Karpas-422 (cell line): ENCODE measurements at places on chromosomes 4 and X.

- H3K4me3 ChIP-seq: no peak overlapping the region
- no peaks in the 10 kb centered on the region for H3K4me1 ChIP-seq
These were observed 423.6 kb downstream of the ANKRD50 start for GRCh38 chr4:124288706-124289486.

DNA sequence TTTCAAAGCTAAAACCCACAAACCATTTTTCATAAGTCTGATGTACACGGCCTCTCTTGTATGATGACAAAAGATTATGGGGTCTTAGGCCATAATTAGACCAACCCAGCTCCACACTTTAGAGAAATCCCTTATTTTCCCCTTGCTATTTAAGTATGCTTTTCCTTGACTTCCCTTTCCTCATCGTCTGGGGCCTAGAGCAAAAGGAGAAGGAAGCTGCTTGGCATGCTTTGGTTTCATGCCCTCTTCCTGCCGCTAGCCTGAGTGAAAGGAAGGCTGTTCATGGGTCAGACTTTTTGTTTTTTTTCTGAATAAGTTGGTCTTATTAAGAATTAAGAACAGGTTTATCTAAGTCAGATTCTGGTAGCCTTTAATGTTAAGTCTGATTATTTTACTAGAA lies 10.6 kb upstream of the RASGEF1B start:
- no peaks in the 10 kb centered on the region for H3K36me3 ChIP-seq
- H3K27ac ChIP-seq: no peak overlapping the region
- H3K4me1 ChIP-seq: no peaks in the 10 kb centered on the region
- H3K4me3 ChIP-seq: no peak overlapping the region
- H3K27me3 ChIP-seq: no peaks in the 10 kb centered on the region

DNA sequence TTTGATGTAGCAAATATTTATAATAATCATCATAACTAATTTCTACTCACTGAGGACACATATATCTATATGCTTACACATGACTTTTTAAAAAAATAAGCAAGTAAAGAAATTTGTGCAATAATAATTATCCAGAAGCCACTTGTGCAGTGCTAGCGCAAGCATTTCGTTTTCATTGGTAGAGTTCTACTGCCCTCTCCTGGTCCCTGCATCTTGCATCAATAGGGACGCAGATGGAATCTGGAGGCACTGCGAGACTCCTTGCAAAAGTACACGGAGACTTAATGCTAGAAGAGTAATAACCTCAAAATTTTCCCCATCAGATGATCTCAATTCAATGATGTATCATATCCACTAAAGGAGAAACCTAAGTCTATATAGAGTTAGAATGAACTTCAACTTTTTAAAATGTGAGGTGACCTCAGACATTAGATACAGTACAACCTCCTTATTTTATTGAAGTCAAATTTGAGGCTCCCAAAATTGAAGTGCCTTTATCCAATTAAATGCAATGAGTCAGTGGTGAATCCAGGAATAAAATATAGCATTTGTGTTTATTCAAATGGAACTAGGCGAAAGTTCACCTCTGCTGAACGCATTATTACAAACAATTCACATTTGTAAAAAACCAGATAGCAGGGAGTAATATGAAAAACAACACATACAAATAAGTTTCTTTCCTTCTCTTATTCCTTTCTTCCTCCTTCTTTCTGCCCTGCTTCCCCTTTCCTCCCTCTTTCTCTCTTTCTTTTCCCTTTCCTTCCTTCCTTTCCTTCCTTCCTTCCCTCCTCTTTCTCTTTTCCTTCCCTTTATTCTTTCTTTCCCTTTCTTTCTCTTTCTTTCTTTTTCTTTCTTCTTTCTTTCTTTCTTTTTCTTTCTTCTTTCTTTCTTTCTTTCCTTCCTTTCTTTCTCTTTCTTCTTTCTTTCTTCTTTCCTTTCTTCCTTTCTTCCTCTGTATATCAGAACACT lies 450.0 kb downstream of the ANKRD50 start:
- H3K27ac ChIP-seq: no peak overlapping the region
- peak; percentile 86 for DNase-seq

DNA sequence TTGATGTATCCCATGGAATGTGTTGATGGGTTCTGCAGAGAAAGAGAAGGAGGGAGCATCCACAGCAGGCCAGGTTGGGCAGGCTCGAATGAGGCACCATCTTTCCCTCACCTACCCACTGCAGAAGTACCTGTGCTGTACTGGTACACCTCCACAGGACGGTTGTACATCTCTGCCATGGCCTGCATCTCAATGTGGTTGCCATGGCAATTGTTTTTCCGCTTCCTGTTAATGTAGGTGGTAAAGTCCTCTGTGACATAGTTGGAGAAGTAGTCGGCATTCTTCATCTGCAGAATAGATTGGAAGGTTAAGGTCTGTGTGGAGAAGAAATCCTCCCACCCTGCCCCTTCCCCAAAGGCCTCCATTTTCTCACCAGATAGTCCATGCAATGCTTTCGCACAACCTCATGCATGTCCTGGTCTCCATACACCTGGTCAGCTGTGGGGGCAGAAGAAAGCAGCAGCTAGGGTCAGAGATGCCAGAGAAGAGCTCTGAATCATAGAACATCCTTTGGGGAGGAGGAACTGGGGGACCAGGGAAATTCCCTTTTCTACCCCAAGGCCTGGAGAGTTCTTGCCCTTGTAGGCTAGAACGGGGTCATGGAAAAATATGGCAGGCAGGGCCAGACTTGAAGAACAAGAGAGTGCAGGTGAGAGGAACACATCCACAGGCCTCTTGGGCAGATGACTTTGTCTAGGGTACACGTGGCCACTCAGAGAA lies 15.9 kb upstream of the PIM2 start:
- peaks cover 6% of the 10 kb centered on the region; the same call in 1 of the 2 replicates for H3K36me3 ChIP-seq
- peaks cover 27% of the 10 kb centered on the region for H3K4me1 ChIP-seq
- H3K27me3 ChIP-seq: no peaks in the 10 kb centered on the region
- no peak overlapping the region for H3K4me3 ChIP-seq

- H3K36me3 ChIP-seq: no peaks in the 10 kb centered on the region
- no peak for DNase-seq
- H3K27ac ChIP-seq: no peak overlapping the region
These were observed 18.1 kb upstream of the BMP2K start for GRCh38 chr4:78758085-78758484.

DNA sequence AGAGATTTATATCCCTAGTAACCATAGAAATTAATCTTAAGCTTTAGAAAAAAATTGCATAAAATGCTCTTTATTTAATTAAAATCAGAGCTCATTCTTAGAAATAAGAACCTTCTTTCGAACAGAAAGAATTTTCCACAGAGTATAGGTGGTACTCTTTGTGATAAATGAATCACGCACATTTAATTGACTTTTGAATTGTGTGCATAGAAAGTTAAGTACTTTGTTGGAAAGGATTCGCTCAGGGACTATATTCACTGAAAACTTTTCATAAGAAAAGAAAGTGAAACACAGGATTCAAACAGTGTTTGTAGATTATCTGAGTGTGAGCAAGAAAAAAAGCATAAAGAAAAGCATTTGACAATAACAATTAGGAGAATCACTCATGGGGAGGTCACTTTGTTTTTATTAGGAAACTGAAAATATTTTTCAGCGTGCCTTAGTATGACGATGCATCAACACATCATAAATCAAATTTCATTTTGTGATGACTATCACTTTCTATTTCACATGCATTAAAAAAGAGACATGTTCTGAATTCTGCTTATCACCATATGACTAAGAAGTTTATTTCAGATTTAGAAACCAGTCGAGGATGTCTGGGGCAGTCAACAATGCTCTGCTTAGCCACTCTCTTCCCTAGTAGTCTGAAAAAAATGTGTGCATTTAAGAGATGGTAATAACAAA lies 49.5 kb downstream of the STX18 start:
- peak overlapping the region; percentile 47; the same call in 1 of the 2 replicates for H3K4me3 ChIP-seq
- no peak for DNase-seq
- H3K36me3 ChIP-seq: no peaks in the 10 kb centered on the region
- peak overlapping the region; percentile 69; the same call in 1 of the 2 replicates for H3K27ac ChIP-seq
- peaks cover 41% of the 10 kb centered on the region for H3K4me1 ChIP-seq
- no peaks in the 10 kb centered on the region for H3K27me3 ChIP-seq

GRCh38 chrX:107743995-107744394 lies 31.6 kb downstream of the TSC22D3 start:
- no peaks in the 10 kb centered on the region for H3K36me3 ChIP-seq
- H3K27ac ChIP-seq: no peak overlapping the region
- no peaks in the 10 kb centered on the region for H3K27me3 ChIP-seq
- no peak for DNase-seq
- H3K4me1 ChIP-seq: peaks cover 5% of the 10 kb centered on the region
- H3K4me3 ChIP-seq: no peak overlapping the region

GRCh38 chr4:79466621-79467020 lies 58.6 kb upstream of the GK2 start:
- H3K27me3 ChIP-seq: no peaks in the 10 kb centered on the region
- no peak overlapping the region for H3K4me3 ChIP-seq
- H3K4me1 ChIP-seq: no peaks in the 10 kb centered on the region
- no peak for DNase-seq
- H3K36me3 ChIP-seq: no peaks in the 10 kb centered on the region

- no peak overlapping the region for H3K27ac ChIP-seq
- H3K27me3 ChIP-seq: no peaks in the 10 kb centered on the region
- no peaks in the 10 kb centered on the region for H3K36me3 ChIP-seq
- no peak for DNase-seq
- no peaks in the 10 kb centered on the region for H3K4me1 ChIP-seq
- H3K4me3 ChIP-seq: no peak overlapping the region
These were observed 207.6 kb downstream of the SOX3 start for GRCh38 chrX:140297273-140297672.

DNA sequence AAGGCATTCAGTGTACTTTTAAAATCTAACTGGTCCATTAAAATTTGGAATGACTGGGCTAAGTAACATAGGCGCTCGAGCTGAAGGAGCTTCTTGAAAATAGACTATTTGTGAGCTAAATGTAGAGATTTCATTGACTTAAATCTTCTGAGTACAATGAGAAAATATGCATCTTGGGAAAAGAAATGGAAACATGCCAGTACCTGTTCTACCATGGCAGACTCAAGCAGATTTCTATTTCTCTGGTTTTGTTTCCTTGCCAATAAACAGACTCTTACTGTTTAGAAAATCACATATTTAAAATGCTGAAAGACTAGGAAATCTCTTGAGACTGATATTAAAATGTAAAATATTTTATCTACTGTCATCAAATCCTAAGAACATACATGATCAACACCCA lies 678.1 kb downstream of the FAT4 start:
- H3K4me3 ChIP-seq: no peak overlapping the region
- no peaks in the 10 kb centered on the region for H3K27me3 ChIP-seq

- H3K27ac ChIP-seq: no peak overlapping the region
- no peaks in the 10 kb centered on the region for H3K36me3 ChIP-seq
- no peak for DNase-seq
- H3K4me3 ChIP-seq: no peak overlapping the region
These were observed 80.4 kb downstream of the TET2 start for GRCh38 chr4:105227054-105227453.

- H3K27ac ChIP-seq: 0 out of 2 replicates have a peak overlapping the region, but pooled peaks have one; percentile 3
- H3K27me3 ChIP-seq: no peaks in the 10 kb centered on the region
- H3K36me3 ChIP-seq: no peaks in the 10 kb centered on the region
- no peak for DNase-seq
- no peak overlapping the region for H3K4me3 ChIP-seq
- peaks cover 26% of the 10 kb centered on the region for H3K4me1 ChIP-seq
These were observed 43.9 kb upstream of the PDGFRA start for GRCh38 chr4:54185044-54185780.

- H3K27ac ChIP-seq: no peak overlapping the region
- H3K36me3 ChIP-seq: no peaks in the 10 kb centered on the region; the same call in 1 of the 2 replicates
- H3K27me3 ChIP-seq: no peaks in the 10 kb centered on the region
- no peak for DNase-seq
These were observed 64.5 kb upstream of the PRPS1 start for GRCh38 chrX:107563824-107564223.

DNA sequence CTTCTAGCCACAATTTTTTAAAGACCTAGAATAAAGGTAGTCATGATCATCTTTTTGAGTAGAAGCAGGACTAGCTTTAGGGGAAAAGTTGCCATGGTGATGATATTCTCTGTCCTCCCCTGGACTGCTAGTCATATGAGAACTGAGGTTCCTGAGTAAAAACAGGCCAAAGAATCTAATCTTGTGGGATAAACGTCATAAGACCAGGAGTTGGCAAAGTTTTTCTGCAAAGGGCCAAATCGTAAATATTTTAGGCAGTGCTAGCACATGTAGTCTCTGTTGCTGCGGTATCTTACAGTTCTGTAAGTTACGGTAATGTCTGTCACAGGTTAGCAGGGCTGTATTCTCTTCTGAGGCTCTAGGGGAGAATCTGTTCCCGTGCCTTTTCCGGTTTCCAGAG lies 3.4 kb downstream of the PRPS2 start:
- no peak overlapping the region for H3K4me3 ChIP-seq
- H3K36me3 ChIP-seq: no peaks in the 10 kb centered on the region
- H3K27ac ChIP-seq: no peak overlapping the region
- H3K27me3 ChIP-seq: no peaks in the 10 kb centered on the region
- no peak for DNase-seq

DNA sequence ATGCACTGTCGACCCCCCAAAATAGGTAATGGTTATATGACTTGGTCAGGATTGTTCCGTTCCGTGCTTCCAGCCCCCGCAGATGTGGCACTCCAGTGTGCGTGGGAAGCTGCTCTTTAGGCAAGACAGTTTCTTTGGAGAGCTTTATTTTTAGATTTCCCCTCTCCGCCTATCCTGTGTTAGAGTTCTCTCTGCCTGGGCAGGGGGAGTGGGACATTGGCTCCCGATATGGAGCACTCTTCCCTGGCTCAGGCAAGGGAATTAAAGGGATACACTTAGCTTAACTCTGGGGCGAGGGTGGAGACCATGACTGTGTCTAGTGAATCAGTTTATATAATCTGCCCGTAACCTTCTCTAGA lies 36.0 kb downstream of the DLG3 start:
- H3K36me3 ChIP-seq: no peaks in the 10 kb centered on the region
- H3K27ac ChIP-seq: no peak overlapping the region
- H3K4me3 ChIP-seq: no peak overlapping the region
- H3K4me1 ChIP-seq: no peaks in the 10 kb centered on the region
- no peaks in the 10 kb centered on the region for H3K27me3 ChIP-seq

DNA sequence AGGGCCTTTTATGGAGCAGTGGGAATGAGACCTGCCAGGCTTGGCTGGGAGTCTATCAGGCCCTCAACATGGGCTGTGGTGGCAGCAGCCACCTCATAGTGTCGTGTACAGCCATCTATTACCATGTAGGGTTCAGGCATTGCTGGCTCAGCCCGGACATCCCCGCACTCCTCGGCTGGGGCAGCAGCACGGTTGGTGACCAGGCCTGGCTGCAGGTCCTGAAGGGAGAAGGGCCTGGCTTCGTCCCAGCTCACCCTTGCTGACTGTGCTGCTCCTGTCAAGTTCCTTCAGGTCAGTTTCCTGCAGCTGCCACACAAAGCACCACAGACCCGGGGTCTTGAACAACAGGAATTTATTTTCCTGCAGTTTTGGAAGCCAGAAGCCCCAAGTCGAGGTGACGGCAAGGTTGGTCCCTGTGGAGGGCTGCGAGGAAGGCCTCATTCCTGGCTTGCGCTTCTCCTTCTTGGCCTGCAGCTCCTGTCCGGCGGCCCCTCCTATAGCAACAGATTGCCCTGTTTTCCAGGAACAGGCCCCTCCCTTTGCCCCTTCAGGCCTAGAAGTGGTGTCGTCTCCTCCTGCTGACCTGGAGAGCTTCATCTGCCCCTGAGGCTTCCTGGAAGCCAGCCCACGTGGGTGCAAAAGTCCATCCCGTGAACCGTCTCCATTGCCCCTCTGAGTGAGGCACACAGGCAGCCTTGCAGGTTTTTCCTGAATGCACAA lies 25.2 kb upstream of the SORCS2 start:
- H3K36me3 ChIP-seq: no peaks in the 10 kb centered on the region
- no peaks in the 10 kb centered on the region for H3K27me3 ChIP-seq
- peaks cover 48% of the 10 kb centered on the region for H3K4me1 ChIP-seq
- H3K27ac ChIP-seq: no peak overlapping the region

GRCh38 chr4:138734746-138735145 lies 280.8 kb upstream of the NOCT start:
- H3K4me3 ChIP-seq: no peak overlapping the region
- no peak overlapping the region for H3K27ac ChIP-seq
- no peaks in the 10 kb centered on the region for H3K27me3 ChIP-seq
- H3K36me3 ChIP-seq: no peaks in the 10 kb centered on the region
- no peaks in the 10 kb centered on the region for H3K4me1 ChIP-seq
- no peak for DNase-seq
